CMK (cell line): ENCODE measurements at places on chromosomes 11 and 22.

- peak; percentile 31 for DNase-seq
Measured at GRCh38 chr11:132114185-132114584, 743.8 kb downstream of the NTM start.

- no peak for DNase-seq
Measured at GRCh38 chr11:109320595-109320994, 101.4 kb upstream of the C11orf87 start.

DNA sequence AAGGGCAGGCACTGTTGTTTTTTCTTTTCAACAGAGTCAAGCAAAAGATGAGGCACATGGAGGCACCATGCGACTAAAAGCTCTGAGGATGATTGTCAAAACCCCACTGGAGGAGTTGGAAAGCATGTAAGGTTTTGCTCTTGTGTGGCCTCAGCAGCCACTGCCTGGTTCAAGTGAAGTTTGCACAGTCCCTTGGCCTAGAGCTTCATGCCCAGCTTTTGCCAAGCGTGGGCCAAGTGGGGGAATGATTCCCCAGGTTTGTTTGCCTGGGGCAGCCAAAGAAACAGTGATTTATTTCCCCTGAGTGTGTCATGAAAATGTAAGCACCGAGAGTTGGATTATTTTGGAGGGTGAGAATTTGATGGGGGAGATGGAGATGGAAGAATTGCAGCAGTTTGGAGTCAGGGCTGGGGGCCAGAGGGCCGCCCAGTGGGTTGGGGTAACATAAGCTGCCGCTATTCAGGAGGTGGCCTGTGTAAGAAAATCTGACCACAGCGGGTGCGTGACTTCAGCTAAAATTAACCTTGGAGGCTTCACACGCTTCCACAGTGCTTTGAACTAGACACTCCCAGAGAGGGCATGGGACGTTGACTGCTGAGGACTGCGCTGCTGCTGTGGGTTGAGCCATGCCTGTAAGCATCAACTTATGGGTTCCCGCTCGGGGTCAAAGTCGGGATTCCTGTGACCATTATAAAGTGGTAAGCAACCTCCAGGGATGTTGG is 100.7 kb downstream of the NAV2 start:
- DNase-seq = no peak

DNA sequence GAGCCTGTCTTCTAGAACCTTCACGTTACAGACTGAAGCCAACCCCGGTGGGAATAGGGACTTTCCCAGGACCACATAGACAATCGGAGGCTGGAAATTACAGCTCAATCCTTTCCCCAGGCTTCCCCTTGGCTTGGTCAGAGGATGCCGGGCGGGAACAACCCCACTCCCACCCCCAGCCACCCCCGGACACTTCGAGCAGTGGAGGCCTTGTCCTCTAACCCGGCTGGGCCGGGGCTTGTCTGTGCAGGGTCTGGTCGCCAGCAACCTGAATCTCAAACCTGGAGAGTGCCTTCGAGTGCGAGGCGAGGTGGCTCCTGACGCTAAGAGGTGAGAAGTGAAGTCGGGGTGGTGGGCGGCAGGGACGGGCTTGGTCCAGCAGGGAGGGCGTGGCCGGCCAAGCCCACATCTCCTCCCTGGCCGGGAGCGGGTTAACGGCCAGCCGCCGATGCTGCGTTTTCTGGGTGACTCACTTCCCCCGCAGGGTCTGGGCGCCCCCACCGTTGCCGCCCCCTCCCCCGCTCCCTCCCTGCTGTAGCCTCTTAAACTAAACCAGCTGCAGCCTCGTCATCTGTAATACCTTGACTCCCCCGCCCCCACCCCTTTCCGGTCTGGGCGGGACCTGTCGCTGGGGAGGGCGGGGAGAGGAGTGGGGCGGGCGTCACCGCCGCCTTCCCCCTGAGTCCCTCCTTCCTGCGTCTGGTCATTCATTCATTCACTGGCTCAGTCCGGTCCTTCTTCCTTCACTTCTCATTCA is 1.5 kb downstream of the LGALS1 start:
- DNase-seq = peak; percentile 81

- peak; percentile 45 for DNase-seq
Measured at GRCh38 chr11:75867778-75868374, 52.9 kb downstream of the UVRAG start.

GRCh38 chr22:27466778-27467438 is 334.6 kb downstream of the MN1 start:
- no peak for DNase-seq

- no peak for DNase-seq
Measured at GRCh38 chr11:46537121-46537520, 56.7 kb downstream of the AMBRA1 start.

GRCh38 chr11:79950172-79950571 is 509.3 kb upstream of the TENM4 start:
- DNase-seq = no peak

- no peak for DNase-seq
Measured at GRCh38 chr11:24748261-24748660, 251.4 kb downstream of the LUZP2 start.

GRCh38 chr11:83364500-83365045 is 78.4 kb upstream of the CCDC90B start:
- DNase-seq = no peak

GRCh38 chr22:43440104-43440387 is 28.2 kb downstream of the MPPED1 start:
- DNase-seq = no peak

GRCh38 chr11:34198523-34198922 is 93.1 kb downstream of the NAT10 start:
- DNase-seq = no peak

GRCh38 chr11:64227405-64227956 is 1.4 kb downstream of the NUDT22 start:
- no peak for DNase-seq

- DNase-seq = peak; percentile 74
Measured at GRCh38 chr11:64624883-64625481, 34.0 kb downstream of the SLC22A12 start.

- no peak for DNase-seq
Measured at GRCh38 chr11:117554601-117555333, 227.1 kb downstream of the CEP164 start.

- DNase-seq = no peak
Measured at GRCh38 chr11:6371825-6372224, 18.4 kb upstream of the SMPD1 start.

- no peak for DNase-seq
Measured at GRCh38 chr11:43508511-43508918, 149.8 kb downstream of the TTC17 start.

- DNase-seq = no peak
Measured at GRCh38 chr11:117220999-117221774, 10.7 kb downstream of the PCSK7 start.
